ENCODE measurements at places on chromosomes 3 and 15.

DNA sequence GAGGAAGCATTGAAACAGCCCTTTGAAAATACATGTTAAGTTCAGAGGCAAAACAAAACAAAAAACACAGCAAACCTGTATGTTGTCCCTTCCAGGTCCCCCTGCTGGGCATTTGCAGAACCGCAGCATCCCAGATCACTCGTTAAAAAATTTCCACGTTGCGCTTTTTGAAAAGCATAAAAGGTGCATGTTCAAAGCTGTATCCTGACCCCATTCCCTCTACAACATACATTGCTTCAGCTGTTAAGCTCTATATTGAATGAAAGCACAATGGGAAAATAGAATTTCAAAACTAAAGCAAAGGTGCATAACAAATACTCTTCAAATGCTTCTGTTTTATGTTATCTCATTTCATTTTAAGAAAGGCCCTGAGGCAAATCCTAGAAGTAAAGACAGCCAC, 328.3 kb downstream of the THSD4 start:
- DNase-seq, result peak; percentile 30

DNA sequence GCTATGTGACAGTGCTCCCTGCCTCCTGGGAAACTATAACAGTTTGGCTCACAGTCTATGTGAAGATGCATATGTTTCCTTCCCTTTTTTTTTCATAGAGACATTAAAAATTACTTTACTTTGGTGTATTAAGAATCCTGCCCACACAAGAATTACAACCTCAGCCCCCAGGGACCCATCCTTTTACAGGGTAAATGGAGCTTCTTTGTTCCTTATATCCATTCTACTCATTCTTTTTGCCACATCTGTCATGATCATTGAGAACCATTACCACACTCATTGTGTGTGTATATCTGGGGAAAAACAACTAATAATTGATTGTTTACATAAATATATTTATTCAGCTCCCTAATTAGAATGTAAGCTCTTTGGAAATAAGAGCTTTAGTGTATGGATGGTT, 157.4 kb downstream of the SSR3 start:
- DNase-seq, result no peak

DNA sequence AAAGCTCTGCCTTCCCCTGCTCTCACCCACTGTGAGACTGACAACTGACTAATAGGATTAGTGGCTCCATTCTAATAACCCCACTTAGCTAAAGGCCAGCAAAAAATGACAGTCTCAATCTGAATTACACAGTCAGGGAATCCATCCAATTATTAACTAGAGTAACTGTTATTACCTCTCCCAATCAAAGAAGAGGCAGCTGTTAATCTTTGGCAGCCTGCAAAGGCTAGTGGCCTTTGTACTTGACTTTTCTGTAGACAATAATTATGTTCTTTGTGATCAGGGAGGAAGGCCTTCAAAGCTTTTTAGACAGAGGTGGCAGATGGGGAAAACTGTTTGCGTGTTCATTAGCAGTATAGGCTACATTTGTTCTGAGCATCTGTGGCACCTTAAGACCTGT, 177.7 kb downstream of the ISL2 start:
- peak; percentile 5 for DNase-seq

GRCh38 chr3:154971341-154971740, 108.8 kb upstream of the MME start:
- no peak for DNase-seq

- peak; percentile 70 for DNase-seq
Observed at GRCh38 chr3:197354568-197355001, 56.2 kb upstream of the DLG1 start.

DNA sequence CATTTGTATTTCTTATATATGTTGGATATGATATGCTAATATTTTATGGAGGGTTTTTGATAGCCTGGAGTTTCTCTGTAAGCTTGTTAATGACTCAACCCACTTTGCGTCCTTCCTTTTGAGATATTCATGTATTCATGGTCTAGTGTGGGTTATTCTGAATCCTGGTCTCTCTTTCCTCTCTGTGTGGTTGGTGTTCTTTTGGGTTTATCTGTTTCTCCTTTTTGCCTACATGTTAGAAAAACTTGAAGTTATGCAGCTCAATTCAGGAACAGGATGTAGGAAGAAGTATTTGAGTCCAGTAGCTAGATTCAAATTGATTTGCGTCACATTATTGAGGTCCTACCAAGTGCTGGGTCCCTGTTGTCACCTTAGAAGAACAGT, 28.1 kb downstream of the CMTM7 start:
- DNase-seq, result no peak

- DNase-seq, result no peak
Observed at GRCh38 chr15:31782951-31783350, 247.4 kb upstream of the CHRNA7 start.

DNA sequence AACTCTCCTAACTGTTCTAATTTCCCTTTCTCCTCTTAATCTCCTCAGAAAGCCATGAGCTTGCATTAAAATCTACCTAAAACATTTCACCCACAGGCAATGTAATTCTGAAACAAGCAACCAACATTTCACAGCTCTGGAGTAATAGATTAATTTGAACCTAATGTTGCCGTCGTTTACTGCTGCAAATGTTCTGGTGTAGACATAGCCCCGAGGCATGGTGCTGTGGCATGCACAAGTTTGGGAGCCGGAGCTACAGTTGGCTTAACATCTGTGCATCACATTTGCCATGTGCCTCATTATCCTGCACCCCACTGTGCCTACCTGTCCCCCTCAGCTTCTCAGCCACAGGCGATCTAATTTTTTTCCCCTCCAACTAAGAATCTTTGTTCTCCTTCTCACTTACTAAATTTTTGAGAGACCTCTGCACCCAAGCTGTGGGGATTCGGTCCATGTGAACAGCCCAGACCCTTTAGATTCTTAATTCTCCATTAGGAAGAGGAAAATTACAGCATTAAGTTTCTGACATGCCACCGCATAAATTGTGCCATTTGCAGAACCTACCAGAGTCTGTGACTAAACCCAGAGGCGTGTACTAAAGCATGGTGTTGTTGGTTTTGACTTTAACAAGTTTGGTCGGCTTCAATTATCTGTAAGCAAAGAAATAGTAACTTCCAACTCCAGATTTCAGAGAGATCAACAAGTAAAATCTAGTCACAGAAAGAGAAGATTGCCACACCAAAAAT, 419.2 kb downstream of the MECOM start:
- no peak for DNase-seq

DNA sequence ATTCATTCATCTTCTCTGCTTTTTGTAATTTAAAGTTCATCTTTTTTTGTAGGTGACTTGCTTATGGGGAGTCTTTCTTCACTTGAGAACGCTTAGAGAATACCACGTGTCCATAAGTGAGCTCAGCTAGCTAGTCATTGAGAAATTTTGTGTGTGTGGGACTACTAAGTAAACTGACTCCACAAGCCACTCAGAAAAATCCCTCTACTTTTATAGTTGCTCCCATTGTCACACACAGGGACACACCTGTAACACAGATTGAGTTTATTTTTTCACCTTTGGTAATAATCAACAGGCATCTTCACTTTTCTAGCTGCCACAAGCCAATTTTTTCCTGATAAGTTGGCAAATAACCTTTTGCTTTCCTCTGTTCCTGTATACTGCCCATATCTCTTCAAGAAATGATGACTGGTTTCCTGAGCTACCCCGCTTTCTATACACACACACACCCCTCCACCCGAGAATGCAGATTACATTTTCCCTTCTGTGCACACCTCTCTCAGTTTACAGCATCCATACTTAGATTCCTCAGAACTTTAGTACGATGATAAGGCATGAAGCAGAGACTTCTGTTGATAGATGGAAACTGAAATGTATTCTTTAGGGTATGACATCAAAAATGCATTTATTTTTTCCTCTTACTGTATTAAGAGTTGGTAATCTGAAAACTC, 4.6 kb downstream of the TSC22D2 start:
- DNase-seq, result no peak

- no peak for DNase-seq
Observed at GRCh38 chr15:77045985-77046384, 24.9 kb downstream of the TSPAN3 start.

DNA sequence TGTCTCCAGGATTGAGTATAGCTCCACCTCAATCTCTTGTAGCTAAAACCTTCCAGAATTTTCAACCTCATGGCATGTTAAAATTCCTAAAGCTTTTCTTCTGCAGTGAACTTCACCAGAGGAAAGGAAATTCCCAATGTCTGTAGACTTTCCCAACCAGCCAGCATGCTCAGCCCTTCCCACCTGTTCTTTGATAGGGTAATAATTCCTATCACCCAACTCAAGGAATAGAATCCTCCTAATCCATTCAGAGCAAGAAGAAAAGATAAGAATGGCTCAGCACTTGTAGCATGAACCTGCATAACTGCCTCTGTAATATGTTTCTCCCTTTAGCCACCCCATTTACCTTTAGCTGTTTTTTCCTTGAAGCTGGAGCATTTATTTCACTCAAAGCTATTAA, 301.8 kb upstream of the GADL1 start:
- DNase-seq, result no peak

- DNase-seq, result no peak
Observed at GRCh38 chr3:156460206-156460611, 94.7 kb downstream of the SSR3 start.

GRCh38 chr3:165343185-165343584, 147.0 kb upstream of the SLITRK3 start:
- DNase-seq, result no peak

DNA sequence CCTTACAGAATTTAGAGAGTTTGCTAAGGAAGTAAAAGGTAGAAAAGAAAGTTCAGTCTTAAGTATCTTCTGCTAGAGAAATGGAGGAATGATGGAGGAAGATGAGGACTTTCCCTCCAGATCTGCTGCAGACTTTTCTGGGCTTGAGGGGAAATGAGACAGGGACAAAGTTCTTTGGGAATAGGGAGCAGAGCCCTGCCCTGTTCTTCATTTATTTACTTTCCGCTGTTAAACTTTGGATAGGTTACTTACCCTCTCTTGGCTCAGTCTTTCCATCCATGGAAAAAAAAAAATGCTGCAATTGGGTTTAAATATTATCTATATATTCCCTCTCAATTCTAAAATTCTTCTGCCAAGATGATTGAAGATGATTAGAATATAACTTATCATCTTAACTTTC, 202.9 kb downstream of the TBL1XR1 start:
- DNase-seq, result no peak

DNA sequence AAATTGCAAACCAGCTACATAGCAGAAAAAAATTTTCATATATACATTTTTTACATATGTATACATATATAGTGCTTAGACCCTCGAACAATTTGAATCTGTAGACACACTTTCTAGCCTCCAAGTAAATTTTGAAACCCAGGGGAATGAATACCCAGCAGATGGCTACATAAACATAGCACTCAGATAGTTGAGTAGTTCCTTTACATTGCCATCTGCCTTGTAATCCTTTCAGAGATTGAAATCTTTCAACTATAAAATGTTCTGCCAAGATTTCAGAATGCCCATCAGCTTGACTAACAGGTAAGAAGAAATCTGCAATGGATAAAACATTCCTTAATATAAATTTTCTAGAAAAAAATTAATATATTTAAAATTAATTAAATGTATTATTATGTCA, 1333.5 kb upstream of the CADM2 start:
- DNase-seq, result no peak

- no peak for DNase-seq
Observed at GRCh38 chr15:33720952-33721351, 247.3 kb upstream of the CHRM5 start.

DNA sequence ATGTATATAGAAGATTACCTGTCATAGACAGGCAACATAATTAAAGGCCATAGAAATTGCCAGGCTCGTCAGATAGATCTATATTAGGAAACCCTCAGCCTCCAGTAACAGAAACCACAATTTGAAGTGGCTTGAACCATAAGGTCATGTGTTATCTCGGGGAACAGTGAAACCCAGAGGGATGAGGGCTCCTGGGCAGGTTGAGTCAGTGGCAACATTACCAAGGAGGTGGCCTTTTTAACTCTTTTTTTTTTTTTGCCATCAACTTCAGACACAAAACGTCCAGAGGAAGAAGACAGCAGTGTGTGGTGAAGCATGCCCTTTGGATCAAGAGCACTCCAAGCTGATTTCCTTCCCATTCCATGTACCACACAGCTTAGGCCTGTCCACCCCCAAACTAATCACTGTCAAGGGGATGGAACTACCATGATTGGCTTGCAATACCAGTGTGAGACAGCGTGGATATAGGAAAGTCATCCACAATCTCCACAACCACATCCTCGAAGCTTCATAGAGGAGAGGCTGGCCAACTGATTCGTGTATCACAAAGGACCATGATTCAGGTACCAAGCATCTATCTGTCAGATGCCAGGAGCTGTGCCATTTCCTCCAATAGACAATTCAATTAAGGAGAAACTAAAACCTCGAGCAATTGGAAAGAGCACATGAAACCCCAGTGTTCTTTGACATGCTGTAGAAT, 999 bp upstream of the KIF7 start:
- DNase-seq, result no peak

DNA sequence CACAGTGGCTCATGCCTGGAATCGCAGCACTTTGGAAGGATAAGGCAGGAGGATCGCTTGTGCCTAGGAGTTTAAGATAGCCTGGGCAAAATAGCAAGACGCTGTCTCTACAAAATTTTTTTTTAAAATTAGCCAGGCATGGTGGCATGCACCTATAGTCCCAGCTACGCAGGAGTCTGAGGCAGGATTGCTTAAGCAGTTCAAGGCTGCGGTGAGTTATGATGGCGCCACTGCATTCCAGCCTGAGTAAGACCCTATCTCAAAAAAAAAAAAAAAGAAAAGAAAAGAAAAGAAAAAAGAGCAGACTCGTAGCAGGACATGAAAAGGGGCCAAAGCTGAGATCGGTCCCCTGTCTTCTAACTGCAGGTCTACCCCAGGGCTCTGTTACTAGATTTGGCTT, 18.9 kb downstream of the SRGAP3 start:
- no peak for DNase-seq

GRCh38 chr3:112500621-112501020, 1.3 kb upstream of the BTLA start:
- no peak for DNase-seq

- no peak for DNase-seq
Observed at GRCh38 chr15:31327669-31328427, 1.2 kb downstream of the KLF13 start.

GRCh38 chr3:184314700-184315542, 515 bp downstream of the EIF4G1 start:
- DNase-seq, result peak; percentile 28

GRCh38 chr3:129577925-129578786, 28.3 kb downstream of the PLXND1 start:
- no peak for DNase-seq

GRCh38 chr3:39637807-39638206, 170.3 kb downstream of the MOBP start:
- no peak for DNase-seq

GRCh38 chr3:27114684-27115083, 254.5 kb downstream of the NEK10 start:
- DNase-seq, result no peak

DNA sequence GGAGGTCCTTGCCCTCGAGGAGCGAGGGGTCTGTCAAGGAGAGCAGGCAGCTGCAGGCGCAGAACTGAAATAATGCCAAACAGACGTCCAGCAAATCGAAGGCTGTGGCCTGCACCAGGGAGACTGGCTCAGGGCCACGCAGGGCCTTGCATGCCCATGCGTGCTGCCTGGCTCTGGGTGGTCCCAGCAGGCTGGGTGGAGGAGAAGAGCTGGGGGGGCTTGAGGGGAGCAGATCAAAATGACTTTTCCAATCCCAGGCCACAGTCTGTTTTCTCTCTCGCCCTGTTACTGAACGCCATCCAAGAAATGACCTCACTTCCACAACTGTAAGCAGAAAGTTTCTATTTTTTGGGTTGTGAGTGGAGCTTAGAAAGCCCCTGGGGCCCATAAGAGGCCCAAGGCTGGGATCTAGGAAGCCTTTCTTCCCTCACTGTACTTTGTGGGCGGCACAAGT, 96.9 kb upstream of the RPL32 start:
- peak; percentile 28 for DNase-seq
